CD4-positive, alpha-beta T cell treated with Interleukin-12 subunit alpha and Interleukin-12 subunit beta, for 1 hour (primary cell): ENCODE measurements at places on chromosomes 2 and 18.

DNA sequence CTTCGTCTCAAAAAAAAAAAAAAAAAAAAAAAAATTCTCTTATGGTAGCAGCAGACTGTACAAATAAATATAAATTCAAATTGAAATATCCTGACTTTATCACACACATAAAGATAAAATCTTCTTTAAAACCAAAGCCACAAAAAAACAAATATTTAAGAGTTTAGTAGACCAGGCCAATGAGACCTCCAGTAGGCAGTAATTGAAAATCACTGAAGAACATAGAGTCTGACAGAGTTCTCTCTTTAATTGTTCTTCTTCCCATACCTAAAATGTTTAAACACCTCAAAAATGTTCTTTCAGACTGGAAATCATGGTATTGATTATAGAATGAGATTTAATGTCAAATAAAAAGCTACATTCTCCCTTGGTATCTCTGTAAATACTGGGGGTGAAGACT, 20.8 kb downstream of the PRPF40A start:
- DNase-seq, result no peak

- DNase-seq, result no peak
Observed at GRCh38 chr18:8791171-8791651, 85.9 kb downstream of the MTCL1 start.

DNA sequence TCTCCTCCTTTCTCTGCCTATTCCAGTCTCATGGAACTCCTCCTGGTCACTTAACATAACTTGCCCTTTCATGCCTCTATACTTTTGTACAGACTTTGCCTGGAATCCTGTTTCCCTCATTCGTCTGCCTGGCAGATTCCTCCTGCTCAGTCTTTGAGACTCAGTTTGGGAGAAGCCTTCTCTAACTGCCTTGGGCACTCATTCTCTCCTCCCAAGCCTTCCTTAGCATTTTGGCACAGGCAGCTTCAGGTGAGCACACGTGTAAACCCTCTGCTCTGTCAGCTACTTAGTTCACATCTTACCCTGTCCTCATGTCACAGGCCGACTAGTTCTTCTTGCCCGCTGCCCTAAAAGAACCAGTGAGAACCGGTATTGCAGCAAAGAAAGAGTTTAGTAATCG, 6.0 kb upstream of the FAM98A start:
- DNase-seq, result no peak

DNA sequence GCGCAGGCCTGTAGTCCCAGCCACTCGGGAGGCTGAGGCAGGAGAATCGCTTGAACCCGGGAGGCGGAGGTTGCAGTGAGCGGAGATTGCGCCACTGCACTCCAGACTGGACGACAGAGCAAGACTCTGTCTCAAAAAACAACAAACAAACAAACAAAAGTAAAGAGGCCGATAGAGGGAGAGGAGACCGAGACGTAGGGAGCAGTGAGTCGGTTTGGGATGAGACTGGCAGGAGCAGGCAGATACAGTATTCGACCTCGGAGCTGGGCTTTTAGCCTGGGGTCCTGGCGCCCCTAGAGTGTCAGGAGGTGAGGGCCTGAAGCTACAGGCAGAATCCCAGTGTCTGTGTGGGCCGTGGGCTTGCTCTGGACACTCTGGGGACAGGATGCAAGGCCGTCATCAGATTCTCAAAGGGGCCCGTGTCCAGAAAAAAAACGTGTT, 51.2 kb downstream of the SLC4A1AP start:
- no peak for DNase-seq

- DNase-seq, result no peak
Observed at GRCh38 chr2:236246711-236247246, 17.4 kb downstream of the ASB18 start.

DNA sequence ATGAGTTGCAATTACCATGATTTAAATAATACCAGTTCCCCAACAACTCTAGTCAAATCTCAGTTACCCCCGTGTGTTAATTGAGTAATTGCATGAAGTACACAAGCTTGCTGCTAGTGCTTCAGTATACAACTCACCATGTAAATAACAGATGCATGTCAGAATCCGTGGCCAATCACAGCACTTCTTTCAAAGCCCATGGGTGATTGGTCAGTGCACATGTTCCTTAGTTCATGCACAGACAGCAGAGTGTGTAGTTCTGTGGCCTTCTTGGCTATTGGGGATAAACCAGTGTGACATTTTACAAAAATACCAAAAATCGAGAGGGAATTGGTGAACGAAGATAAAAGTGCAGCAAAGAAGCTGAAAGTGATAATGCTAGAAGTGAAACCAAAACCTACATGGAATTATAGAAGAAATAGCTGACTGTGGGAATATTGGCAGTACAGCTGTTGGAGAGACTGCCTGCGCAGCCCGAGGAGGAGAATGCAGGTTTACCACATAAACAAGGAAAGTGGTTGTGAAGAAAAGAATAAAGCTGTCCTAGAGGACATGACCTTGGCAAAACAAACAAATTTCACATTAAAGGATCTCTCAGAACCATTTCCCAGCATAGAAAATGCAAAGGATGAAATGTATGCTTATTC, 59.4 kb downstream of the NEDD4L start:
- DNase-seq, result no peak

DNA sequence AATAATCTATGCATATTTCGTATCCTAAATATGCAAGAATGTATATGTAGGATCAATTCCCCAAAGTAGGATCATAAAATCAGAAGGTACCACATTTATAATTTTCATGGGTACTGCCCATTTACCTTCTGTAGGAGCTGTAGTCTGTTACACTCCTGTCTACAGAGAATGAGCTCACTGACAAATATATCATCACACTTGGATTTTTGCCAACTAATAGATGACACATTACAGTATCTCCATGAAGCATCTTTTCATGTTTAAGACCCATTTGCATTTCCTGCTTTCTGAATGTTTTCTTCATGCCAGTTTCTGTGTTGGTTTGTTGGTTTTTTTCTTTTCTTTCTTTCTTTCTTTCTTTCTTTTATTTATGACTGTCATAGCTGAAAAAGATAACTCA, 70.9 kb upstream of the EML6 start:
- no peak for DNase-seq

GRCh38 chr2:95285542-95285932, 11.3 kb downstream of the PROM2 start:
- no peak for DNase-seq

- no peak for DNase-seq
Observed at GRCh38 chr2:37604716-37605115, 66.7 kb downstream of the CDC42EP3 start.

GRCh38 chr2:86788881-86789686, 1.6 kb downstream of the CD8A start:
- peak; percentile 41 for DNase-seq

DNA sequence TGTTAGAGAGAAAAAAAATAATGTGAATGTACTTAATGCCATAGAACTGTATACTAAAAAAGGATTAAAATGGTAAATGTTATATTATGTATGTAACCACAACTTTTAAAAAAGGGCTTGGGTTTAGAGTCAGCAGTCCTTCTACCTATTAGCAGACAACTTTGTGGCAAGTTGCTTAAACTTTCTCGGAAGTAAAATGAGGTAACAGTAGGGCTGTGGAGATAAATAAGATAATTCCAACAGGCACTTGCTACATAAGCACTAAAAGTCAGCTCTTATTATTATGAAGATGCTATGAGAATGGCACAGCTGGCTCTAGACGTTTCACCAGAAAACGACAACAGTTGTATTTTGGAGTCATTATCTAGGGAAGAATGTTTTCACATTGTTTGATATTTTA, 31.3 kb downstream of the AAK1 start:
- no peak for DNase-seq

GRCh38 chr2:212343167-212343566, 195.4 kb downstream of the ERBB4 start:
- no peak for DNase-seq

GRCh38 chr2:200653021-200653420, 67.2 kb downstream of the AOX1 start:
- no peak for DNase-seq

GRCh38 chr2:66434679-66435548, at the start of gene MEIS1:
TSS of gene MEIS1 (plus strand) at chr2:66435125. CDS start at chr2:66435857, 732 bp downstream.
- peak; percentile 38 for DNase-seq
